ENCODE measurements at places on chromosomes 1 and 21. TPM values are rescaled to one million over a fixed set of nuclear protein-coding genes. Genes with fewer than 3 reads are reported as not detected.
A peak's percentile ranks its signal among the peaks of the same experiment; 100 is the strongest.

DNA sequence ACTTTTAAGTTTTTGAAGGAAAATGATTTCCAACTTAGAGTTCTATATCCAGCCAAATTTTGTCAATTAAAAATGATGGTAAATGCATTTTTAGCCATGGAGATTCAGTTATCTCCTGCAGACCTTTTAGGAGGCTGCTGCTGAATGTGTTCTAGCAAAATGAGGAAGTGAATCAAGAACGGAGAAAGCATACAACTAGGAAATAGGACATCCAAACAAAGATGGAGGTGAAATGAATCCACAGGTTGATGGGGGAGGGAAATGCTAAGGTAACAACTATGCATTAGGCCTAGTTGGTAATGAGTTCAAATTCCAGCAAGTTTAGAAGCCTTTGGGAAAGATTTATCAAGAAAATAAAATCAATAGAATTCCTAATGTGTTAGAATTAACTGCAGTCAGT lies 80.5 kb downstream of the FNBP1L start:
- no peak for DNase-seq

GRCh38 chr1:206962272-206962671 lies 8.0 kb downstream of the FCAMR start:
- peak; percentile 73 for DNase-seq

DNA sequence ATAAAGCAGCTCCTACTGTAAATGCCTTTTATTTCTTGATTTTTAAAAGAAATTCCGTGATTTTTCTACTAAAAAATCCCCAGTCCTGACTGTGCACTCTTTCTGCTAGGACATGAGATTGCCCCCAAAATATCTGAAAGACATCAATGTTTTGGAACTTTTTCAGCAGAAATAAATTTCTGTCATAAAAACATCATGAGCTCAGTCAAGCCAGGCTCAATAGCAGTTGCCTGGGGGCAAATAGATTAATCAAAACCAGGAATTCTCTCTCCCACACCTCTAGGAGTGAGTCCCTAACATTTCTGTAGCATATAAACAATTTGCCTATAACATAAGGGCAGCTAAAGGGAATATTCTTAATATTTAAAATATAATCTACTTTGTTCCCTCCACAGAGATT lies 654.1 kb downstream of the PTPRC start:
- no peak for DNase-seq

DNA sequence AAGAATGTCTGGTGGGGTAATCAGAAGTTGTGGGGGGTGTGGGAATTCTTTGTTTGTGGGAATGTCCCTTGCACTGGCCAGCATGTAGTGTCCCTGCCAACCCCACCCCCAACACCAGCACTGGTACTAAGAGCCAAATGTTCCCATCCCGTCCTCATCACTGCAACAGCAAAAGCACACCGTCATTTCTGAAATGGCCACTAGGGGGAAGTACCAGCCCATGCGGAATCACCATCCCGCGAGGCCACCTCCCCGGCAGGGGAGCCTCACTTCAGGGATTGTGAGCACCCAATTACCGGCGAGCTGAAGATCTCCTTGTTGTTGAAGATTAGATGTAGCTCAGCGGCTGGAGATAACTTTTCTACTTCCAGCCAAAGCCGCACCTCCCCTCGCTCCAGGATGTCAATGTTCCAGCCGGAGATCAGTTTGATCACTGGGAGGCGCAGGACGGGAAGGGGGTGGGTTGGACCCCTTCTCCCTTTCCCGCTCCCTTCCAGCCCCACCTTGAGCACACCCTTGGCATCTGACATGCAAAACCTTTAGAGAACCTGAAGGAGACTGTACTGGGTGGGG lies 41.0 kb downstream of the MYOM3 start:
- peak; percentile 83 for DNase-seq

DNA sequence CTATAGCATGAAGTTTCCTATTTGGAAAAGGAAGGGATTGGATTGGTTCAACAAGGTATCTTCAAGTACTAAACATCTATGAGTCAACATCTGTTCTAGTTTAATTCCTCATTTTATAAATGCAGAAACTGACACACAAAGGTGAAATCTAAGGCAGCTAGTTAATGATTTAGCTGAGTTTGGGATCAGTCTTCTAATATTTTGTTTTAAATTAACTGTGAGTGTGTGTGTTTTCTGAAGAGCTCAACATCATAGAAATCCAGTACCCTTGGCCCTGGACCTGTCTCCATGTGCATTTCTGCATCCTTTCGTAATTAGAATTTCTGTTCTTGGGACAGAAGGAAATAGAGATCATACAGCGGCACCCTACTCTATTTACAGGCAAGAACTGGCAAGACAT lies 105.9 kb downstream of the RGS2 start:
- no peak for DNase-seq

GRCh38 chr21:25756190-25756932 lies 21.6 kb downstream of the GABPA start:
- no peak for DNase-seq

GRCh38 chr1:209805875-209806760 lies at the start of gene IRF6:
IRF6 (minus strand) TSS chr1:209806142; CDS start chr1:209801413, 4,729 bp downstream.
- DNase-seq = peak; percentile 91

Gene UBE2U
- not detected for total RNA-seq

Gene F13B
- total RNA-seq = not detected

Gene NBPF8
- 3.2 TPM for total RNA-seq

Gene INSRR
- 0.24 TPM for total RNA-seq

Measured in cardiac septum (tissue), 1 donor.